ENCODE measurements at places on chromosomes 6 and 20.

DNA sequence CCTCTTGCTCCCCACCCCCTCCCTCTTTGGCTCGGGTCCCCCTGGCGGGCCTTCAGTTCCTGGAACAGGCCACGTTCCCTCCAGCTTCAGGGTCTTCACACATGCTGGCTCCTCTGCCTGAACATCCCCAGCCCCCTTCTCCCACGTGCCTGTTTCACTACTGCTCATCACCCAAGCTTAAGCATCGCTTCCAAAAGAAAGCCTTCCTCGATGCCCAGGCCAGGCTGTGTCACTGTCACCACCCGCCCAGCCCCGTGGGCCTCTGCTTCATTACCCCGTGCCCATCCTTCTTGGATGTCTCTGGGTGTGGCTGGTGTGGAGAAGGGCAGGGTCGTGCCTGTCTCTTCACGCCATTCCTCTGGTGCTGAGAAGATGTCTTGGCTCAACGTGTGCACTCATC is 2.8 kb downstream of the DLGAP4 start:
- no peak for DNase-seq

DNA sequence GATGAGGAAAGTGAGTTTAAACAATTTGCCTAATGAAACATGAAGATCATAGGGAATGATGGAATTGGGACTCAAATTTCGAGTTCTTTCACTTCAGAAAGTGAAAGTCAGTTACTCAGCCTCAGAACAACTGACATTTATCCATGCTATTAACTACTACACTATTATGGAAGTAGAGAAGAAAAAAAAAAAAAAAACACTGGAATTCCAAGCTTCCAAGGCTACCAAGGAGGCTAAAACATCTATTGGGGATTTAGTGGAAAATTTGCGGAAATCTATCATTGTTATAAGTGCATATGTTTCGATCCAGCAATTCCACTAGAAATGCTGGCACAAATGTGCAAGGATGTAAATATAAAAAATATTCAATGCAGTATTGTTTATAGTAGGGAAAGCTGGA is 70.4 kb downstream of the TSHZ2 start:
- DNase-seq, result no peak

DNA sequence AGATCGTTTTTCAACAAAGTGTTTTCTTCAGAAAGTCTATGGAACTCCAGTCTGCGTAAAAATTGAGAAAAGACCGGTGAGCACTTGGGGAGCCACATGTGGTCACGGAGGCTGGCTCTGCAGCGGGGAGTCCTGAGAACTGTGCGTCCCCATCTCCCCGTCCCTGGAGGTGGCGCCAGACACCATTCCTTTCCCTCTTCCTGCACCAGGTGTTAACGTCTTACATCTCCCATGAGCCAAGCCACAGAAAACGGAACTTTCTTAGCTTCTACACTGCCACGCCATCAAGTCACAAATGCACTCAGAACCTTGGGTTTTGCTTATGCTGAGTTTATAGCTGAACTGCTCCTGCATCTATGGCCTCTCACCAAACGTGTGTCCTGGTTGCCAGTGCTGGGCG is 62.6 kb downstream of the GINS1 start:
- DNase-seq, result no peak

DNA sequence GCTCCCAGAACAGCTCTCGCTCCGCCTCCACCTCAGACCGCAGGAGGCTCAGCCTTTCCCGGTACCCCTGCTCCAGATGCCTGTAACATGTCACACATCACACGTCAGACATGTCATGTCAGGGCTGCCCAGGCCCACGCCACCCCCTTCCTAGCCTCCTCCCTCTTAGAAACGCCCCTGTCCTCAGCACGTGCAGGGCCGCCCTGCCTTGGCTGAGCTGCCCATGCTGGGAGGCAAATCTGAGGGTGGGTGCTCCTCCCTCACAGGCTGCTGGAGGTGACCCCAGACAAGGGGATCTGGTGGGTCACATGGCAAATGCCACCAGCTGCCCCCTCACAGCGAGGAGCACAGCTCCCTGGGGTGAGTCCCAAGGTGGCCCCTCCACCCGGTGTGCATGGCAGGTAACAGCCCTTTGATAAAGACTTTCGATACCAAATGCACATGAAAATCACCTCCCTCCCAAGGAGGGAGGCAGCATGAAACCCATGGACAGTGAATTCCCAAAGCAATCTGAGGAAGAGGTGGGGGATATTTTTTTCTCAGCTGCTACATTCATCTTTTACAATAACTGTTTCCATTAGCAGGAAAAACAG is 84.1 kb downstream of the GINS1 start:
- no peak for DNase-seq

DNA sequence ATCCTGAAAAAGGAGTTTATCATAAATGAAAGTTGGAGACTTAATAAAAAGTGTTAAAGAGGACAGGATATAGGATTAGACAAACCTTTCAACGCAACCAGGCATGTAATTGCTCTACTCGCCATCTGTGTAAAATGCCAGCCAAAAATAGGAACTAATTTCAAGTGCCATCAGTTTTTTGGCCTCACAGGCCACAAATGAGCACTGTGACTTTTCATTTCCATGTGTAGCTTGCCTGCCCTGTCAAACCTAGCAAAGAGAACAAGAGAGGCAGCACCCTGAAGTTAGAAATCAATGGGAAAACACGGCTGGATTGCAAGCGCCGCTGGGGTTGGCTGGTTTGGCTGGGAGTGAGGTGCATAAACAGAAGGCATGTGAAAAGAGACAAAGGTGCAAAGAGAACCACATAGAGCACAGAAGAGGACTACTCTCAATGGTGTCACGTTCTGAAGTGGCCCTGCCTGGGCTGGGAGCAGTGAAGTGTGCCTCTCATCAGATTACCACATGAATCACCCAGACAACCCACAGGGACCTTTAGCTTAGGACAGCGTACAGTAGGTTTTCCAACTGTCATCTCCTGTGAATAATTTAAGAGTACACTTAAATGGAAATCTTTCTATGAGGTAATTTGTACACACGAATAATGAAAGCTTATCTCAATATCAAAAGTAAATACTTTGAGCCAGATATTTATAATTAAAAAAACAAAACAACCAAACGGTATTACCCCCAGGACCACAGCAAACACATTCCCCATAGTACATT is 78.0 kb upstream of the NHSL1 start:
- no peak for DNase-seq

DNA sequence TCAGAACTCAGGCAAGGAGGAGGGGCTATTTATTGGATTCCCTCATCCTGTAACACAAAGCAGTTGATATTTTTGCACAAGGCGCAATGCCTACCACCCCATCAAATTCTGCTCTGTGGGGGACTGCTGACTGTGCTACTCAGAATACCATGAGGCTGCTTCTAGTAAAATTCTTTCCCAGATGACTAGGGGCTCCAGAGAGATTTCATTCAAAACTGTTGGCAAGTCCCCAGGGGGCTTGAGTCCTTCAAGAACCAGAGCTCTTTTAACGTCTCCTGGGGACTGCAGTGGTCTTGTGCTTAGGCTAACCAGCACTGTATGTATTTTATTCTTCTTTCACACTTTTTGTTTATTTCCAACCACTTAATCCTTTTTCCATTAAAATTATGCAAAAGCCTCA is 365.9 kb upstream of the AGPAT4 start:
- no peak for DNase-seq

DNA sequence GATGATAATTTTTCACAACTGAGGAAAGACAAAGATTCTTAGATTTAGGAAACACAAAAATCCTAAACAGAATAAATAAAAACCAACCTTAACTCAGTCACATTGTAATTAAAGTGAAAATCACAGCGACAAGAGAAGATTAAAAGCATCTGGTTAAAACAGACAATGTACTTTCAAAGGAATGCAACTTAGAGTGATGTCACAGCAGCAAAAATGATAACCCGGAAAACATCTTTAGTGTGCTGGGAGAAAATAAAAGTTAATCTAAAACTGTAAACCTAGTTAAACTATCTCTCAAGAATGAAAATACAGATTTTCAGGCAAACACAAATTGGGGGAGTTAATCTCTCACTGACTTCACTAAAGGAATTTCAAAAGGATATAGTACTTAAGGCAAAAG is 76.8 kb upstream of the OGFRL1 start:
- DNase-seq, result no peak

DNA sequence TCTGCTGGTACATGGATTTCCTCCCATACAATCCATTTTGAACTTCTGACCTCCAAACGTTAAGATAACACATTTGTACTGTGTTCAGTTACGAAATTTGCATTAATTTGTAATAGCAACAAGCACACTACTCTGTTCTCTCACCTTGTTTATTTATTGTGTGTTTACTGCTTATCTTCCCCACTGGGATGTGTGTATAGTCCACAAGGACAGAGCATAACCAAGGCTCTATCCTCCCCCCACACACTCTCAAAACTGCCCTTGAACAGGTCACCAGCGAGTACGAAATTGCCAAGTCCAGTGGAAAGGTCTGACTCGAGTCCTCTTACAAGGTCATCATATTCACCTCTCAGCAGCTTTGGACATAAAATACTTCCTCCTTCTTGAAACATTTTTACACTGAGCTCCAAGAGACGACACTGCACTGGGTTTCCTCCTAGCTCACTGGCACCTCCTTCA is 18.6 kb downstream of the ADTRP start:
- no peak for DNase-seq

- no peak for DNase-seq
These were observed 159.2 kb upstream of the C6orf118 start for GRCh38 chr6:165468340-165469235.

DNA sequence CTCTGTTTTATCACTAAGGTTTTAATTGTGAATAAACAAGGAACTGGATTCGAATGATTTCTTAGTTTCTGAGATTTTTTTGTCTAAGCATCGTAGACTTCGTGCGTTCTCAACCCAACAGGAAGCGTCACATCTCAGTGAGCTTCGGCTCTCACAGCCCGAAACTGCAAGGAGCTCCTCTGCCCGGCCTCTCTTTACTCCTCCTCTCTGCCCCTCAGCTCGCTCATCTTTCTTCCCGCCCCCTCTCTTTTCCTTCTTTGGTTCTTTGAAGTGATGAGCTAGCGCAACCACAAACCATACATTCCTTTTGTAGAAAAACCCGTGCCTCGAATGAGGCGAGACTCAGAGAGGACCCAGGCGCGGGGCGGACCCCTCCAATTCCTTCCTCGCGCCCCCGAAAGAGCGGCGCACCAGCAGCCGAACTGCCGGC is 480 bp upstream of the NT5E start:
- DNase-seq, result no peak

DNA sequence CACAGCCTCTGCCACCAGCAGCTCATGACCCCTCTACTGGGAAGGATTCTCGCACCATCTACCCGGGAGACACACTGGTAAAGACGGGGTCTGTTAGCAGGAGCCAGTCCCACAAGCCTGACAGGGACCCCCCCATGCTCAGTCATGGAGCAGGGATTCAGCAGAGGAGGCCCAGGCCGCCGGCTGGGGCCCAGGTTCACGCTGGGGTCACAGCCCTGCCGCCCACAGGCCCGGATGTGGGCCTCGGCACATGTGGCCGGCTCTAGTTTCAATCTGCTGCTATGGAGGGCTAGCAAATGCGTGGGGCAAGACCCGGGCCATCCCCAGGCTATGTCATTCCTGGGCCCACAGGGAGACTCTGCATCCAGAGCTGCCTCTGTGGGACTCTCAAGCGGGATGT is 25.1 kb downstream of the PXDC1 start:
- no peak for DNase-seq

- no peak for DNase-seq
These were observed 130.0 kb upstream of the DTNBP1 start for GRCh38 chr6:15792842-15793241.

- no peak for DNase-seq
These were observed 141.9 kb upstream of the GJE1 start for GRCh38 chr6:141990840-141991239.

GRCh38 chr6:23350752-23351453 is 775.1 kb upstream of the NRSN1 start:
- no peak for DNase-seq

GRCh38 chr6:166587631-166588413 is 1.3 kb upstream of the RAMACL start:
- DNase-seq, result no peak

GRCh38 chr6:120055071-120055470 is 705.5 kb upstream of the MAN1A1 start:
- no peak for DNase-seq

- peak; percentile 52 for DNase-seq
These were observed 5.6 kb upstream of the SYNE1 start for GRCh38 chr6:152642578-152643375.

GRCh38 chr20:62723768-62724450 is 15.3 kb downstream of the NTSR1 start:
- DNase-seq, result peak; percentile 6

DNA sequence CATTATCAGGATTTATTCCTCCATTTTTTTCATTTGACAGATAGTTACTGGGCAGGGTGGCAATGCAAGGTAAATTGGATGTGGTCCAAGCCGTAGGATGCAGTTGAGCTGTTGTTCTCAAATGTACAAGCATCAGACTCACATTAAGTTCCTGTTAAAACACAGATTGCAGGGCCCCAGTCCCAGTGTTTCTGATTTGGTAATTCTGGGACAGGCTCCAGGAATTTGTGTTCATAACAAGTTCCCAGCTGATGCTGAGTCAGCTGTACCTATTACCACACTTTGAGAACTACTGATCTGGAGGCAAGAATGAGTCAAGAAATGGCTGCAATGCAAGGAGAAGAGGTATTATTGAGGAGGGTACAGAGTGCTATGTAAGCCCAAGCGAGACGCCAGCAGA is 11.7 kb downstream of the TMEM244 start:
- DNase-seq, result no peak

GRCh38 chr20:8740265-8740664 is 328.6 kb upstream of the PLCB4 start:
- no peak for DNase-seq

GRCh38 chr6:144193181-144193580 is 42.9 kb downstream of the STX11 start:
- DNase-seq, result no peak

- peak; percentile 26 for DNase-seq
These were observed 9.0 kb upstream of the GRM4 start for GRCh38 chr6:34154668-34155447.

DNA sequence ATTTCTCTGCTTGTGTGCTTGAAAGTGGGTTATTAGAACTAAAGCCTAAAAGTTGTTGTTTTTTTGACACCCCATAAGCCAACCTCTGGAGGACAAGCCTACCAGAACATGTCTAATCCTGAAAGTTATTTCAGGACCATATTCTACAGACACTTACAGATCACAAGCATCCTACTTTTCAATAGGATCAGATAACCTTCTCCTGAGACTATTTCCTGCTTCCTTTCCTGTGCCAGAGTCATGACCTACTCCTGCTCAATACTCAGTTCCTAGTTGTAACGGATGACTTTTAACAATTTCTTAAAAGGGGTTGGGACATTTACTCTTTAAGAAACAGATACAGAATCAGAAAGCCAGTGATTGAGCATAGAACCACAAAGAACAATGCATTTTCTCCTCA is 5.3 kb upstream of the FILIP1 start:
- DNase-seq, result no peak

All from left ventricle myocardium inferior (tissue), 1 donor.